ENCODE measurements at places on chromosomes 6 and 20.
A peak's percentile ranks its signal among the peaks of the same experiment; 100 is the strongest.

DNA sequence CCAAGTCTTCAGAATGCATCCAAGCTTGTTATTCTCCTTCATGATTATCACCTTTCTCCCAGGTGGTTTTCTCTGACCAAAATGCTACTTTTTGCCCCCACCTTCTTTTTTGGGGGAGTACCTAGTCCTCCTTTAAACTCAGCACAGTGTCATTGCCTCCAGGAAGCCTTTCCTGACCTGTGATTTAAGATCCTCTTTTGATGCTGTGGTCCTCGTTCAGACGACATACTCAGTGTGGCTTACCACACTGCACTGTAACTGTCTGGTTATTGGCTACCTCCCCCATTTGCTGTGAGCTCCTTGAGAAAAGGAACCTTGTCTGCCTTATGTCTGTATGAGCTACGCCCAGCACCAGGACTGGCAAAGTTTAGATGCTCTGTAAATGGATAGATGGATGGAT, 14.6 kb downstream of the SAYSD1 start:
- no peak for DNase-seq

DNA sequence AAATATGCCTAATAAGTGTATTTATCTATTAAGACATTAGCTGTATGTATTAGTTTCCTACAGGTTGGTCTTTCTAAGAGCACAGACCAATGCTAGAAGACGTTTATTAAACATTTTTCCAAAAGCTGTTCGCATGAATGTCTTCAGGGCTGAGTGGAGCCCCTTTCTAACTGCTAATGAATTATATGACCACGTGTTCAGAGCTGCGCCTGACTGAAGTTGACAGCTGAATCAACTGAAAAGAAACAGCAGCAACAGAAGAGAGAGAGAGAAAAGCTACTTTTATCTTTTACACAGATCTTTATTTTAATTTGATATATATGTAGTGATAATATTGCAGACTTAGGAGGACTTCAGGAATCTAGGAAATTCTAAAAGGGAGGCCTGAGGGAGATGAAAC, 75.2 kb upstream of the ARID1B start:
- DNase-seq = no peak

DNA sequence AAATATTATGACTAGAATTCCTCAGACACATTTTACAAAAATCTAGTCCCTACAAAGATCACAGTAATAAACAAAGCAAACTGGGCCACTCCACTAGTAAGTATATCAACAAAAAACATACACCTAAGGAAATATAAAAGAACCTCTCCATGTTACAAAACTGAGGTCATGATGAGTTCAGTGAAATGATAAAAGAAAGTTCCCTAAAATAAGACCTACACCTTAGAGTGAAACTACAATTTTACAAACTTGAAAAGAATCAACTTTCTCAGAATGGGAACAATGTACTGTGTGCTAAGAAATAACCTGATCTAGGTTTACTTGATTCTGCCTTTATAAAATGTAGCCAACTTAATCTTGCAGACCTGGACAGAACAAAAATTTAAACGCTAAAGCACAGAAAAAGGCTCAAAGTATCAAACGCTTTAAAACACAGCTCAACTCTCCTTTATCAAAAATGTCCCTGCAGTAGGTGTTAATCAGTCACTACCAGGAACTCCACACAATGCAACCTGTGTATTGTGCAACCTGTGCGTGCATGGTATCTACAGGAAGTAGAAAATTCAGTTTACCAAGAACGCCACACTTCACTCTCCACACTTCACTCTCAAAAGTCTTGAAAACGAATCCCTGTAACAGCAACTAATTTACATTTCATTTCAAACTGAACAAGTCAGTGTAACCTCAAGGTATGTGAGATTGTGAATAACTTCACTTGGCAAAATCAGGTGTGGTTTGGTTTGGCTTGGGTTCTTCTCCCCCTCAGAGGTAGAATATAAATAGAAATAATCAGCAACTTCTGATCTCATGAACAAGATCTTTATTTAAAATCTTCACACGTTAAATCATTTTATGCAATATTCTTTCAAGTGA, 1.8 kb downstream of the RALGAPA2 start:
- DNase-seq = no peak

DNA sequence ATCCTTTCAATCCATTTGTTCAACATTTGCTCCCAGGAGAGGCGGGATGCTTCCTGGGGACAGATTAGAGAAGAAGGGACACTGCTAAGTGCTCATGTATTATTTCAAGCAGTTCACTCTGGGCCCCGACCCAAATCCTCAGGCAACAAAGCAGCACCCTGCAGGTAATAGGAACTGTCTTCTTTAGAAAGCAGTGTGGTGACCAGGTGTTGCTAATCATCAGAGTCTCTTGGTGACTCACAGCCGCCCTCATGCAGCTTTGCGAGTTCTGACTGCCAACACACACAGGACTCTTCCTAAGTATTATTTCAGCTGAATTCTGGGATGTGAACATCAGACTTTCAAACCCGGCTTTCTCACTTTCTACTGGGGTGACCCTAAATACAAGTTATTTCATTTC, 356.4 kb downstream of the PRKN start:
- DNase-seq = no peak

GRCh38 chr20:58308680-58309527, 611 bp upstream of the RAB22A start:
- peak; percentile 21 for DNase-seq

DNA sequence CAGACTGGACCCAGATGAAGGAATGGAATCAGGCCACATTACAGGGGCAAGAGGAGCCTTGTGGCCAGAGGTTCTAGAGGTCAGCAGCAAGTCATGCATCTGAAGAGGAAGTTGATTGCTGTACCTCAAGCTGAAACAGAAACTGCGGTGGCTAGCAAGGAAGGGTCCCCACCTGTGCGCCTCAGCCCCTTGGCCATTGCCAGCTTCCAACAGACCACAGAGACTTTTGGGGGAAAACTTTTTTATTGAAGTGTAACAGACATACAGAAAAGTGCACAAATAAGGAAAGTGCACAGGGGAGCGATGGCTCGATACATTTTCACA, 26.8 kb upstream of the SLC9A8 start:
- no peak for DNase-seq

DNA sequence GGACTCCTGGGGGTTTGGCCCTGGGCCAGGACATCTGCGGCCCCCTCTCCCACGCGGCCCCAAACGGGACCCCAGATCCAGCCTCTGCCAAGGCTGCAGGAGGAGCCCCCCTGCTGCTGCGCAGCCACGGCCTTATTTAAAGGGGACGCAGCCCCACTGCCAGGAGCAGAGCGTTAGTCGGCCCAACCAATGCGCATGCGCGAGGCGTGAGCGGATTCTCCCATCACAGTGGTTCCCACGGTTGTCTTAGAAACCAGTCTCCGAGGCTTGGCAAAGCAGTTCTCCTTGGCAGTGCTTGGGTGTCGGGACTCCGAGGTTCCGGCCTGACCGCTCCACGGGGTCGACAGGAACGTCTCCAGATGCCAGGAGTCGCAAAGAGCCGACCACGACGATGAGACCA, 288.3 kb upstream of the ZNF337 start:
- DNase-seq = no peak

DNA sequence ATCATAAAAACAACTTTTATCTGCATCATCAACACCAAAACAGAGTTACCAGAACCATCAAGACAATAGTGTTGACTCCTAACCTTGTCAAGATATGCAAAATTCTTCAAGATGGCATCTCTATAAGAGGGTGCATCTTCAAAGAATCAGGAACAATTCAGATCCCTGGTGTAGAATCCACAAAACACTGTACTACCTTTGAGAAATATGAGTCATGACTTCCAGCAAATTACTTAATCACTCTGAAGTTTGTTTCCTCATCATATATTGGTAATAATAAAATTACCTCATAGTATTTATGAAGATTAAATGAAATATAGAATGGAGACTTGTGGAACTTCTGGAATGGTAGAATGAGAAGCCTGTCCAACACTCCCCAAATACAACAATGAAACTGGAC, 221.3 kb upstream of the SUPT3H start:
- DNase-seq = no peak

DNA sequence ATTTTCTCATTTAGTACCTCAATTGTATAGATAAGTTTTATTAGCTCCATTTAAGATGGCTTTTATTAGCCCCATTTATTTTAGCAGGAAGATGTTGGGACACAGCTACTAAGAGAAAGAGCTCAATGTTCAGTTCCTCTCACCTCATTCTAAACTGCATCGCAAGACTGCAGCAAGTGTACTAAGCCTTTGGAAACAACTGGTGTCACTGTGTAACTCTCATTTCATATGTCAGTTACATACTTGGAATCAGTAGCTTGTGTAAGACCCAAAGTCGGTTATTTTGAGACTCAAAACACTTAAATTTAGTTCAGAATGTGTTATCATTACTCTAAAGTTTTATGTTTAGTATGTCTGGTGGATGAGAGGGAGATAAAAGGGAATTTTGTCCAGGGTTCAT, 482.9 kb downstream of the BMP2 start:
- no peak for DNase-seq

- DNase-seq = no peak
Measured at GRCh38 chr6:170135461-170135820, 155.4 kb downstream of the DLL1 start.

DNA sequence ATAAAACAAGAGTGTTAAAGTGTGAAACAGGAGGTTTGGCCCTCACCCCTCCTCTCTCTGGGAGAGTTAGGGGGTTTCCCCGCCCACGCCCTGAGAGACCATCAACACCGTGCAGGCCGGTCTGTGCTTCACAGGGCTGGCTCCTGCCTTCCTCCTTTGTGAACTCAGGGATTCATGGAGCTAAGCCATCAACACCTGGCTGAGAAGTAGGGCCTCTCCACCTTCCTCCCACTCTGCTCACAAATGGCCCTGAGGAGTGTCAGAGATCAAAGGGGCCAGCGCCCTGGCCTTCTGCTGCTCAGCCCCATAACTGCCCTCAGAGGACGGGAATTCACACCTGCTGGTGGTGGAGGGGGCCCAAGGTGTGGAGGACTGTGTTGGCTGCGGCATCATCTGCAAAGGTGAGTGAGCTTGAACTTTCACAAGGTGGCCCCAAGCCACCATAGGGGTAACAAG, 88.6 kb downstream of the PSMB1 start:
- no peak for DNase-seq

- DNase-seq = no peak
Measured at GRCh38 chr6:110815015-110815410, 256 bp downstream of the CDK19 start.

DNA sequence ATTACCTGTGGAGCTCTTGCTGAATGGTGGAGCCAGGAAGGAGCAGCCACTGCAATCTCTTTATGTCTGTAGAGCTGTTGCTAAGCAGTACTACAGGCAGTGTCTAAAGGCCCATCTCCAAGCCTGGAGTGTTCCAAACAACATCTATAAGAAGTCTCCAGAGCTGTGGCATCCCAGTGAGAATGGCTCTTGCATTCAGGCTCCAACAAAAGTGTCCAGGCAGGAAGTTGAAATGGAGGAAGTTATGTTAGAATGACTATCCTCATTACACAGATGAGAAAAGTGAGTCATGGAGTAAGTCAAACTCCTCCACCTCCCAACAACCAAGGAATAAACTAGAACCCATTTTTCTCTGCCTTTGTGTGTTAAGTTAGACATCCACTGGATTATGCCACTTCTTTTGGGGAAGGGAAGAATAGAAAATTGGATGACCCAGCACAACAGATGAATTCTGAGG, 288.5 kb upstream of the STXBP5 start:
- DNase-seq = no peak

DNA sequence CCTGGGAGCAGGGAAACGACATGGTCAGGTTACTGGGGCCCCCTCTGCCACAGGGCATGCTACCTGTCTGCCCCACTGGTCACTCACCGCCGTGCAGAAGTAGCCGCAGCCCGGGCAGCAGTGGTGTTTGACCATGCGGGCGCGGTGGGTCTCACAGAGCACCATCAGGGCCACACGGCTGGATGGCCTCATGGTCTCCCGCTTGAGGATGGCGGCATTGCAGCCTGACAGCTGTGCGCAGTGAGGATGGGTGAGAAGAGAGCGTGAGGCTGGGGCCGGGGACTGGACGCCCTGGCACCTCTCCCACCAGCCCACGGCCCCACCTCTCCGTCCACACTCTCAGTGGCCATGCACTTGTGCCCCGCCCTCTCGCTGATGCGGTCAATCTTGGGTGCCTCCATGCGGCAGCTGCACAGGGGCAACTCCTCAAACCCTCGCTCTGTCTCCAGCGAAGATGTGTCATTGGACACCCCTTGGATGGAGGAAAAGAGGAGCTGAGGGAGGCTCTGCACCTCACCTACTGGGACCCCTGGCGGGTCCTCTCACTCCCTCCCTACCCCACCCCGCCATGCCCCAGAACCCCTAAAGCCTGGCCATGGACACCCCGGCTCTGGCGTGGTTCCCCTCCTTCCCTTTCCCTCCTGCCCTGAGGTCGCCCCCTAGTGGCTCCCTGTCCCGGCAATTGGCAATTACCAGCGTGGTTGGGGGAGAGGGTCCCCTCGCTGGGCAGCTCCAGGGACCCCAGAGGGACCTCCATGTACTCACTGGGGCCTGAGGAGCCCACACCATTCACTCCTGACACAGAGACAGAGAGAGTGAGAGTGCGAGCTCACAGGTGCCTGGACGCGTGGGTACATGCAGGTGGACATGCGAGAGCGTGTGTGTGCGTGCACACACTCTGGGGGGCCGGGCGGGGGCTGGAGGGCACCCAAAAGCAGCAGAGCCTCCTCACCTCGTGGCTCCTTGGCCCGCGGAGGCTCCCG, 8.9 kb downstream of the EHMT2 start:
- DNase-seq = peak; percentile 57

DNA sequence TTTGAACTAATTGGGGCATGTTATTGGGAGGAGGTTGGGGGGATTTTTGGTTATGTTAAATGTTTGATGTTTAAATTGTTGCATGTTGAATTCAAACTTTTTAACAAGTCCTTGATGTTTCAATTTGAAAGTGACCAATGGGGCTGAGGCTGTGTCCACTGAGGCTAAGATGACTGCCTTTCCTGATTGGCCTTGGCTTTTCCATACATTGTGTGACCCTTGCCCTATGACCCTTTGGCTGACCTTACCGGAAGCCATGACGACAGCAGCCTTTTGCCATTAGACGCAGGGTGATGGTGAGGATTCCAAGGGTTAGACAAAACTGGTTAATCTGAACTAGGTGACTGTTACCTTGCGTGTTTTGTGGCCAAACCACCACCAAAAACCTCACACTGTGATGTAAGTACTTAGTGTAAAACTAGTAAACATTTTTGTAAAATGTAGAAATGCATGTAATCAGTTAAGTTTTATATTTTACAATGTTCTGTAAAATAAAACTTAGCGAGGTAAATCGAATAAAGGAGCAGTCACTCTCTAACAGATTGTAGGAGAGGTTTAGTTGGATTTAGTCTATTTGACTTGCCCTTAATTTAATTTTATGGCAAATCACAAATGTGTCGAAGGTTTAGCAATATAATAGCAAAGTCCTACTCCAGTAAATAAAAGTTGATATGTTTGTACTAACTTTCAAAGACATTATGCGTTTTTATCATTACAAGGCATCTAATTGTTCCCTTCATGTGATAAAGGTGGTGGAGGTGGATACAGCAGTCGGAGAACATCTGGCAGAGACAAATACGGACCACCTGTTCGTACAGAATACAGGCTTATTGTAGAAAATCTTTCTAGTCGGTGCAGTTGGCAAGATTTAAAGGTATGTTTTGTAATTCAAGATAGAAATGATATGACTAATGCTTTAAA, 1.6 kb downstream of the SRSF6 start:
- DNase-seq = no peak

- no peak for DNase-seq
Measured at GRCh38 chr6:24238700-24239099, 112.7 kb downstream of the NRSN1 start.

- DNase-seq = peak; percentile 65
Measured at GRCh38 chr6:26312501-26313397, 52.2 kb upstream of the BTN3A2 start.

Measured in endothelial cell (in vitro differentiated cells).